Stimulated activated CD8-positive, alpha-beta memory T cell treated with anti-CD3 and anti-CD28 coated beads, Interleukin-4, amount 100 ng/mL, for 1 hour (primary cell): ENCODE measurements at places on chromosomes 2 and 18.

DNA sequence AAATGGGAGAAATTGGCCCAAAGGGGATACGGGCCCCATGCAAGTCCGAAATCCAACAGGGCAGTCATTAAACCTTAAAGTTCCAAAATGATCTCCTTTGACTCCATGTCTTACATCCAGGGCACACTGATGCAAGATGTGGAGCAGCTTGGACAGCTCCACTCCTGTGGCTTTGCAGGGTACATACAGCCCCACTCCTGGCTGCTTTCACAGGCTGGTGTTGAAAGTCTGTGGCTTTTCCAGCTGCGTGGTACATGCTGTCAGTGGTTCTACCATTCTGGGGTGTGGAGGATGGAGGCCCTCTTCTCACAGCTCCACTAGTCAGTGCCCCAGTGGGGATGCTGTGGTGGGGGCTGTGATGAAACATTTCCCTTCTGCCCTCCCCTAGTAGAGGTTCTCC is 8.6 kb upstream of the TMX3 start:
- no peak for DNase-seq

GRCh38 chr2:127864877-127865276 is 6.9 kb upstream of the POLR2D start:
- no peak for DNase-seq

- no peak for DNase-seq
These were observed 103.3 kb downstream of the MYO5B start for GRCh38 chr18:50091509-50092244.

GRCh38 chr2:236631856-236632291 is 62.2 kb downstream of the ACKR3 start:
- no peak for DNase-seq

- DNase-seq, result no peak
These were observed 130.4 kb downstream of the RNF144A start for GRCh38 chr2:7047661-7048060.

DNA sequence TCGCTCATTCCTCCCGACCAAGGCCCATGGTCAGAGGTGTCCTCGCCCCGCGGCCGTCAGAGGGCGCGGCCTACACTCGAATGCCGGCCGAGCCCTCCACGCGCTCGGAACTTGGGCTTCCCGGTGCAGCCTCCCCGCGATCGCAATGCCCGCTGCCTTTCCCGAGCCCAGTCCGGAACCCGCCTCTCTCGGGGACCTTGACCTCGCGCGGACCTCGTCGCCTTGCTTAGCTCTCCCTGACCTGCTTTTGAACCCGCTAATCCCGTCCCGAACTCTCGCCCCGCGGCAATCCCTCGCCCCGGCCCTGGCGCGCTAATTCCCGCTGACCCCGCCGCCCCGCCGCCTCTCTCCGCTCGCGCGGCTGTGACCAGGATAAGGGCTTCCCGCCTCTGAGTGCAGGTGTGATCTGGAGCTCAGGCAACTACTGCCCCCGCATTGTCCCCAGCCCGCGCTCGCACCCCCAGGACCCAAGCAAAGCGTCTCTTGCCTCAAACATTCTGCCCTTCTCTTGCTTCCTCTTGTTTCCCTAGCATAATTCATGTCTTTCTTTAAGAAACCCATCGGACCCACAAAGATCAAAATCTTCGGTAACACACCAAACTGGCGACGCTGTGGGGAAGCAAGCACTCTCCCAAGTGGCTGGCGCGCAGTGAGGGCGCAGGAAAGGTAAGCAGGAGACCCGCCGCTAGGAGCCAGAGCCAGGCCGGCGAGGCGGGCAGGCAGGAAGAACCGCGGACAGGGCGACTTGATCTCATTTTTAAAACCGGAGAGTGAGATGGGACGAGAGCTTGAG is 46.6 kb upstream of the ATP6V1B1 start:
- DNase-seq, result no peak

- no peak for DNase-seq
These were observed 20.6 kb downstream of the TMX3 start for GRCh38 chr18:68694316-68694715.
